Iris pigment epithelial cell (primary cell): ENCODE measurements at places on chromosomes 3 and 15.

- DNase-seq, result peak; percentile 50
These were observed 5.2 kb downstream of the SETD5 start for GRCh38 chr3:9402410-9403228.

DNA sequence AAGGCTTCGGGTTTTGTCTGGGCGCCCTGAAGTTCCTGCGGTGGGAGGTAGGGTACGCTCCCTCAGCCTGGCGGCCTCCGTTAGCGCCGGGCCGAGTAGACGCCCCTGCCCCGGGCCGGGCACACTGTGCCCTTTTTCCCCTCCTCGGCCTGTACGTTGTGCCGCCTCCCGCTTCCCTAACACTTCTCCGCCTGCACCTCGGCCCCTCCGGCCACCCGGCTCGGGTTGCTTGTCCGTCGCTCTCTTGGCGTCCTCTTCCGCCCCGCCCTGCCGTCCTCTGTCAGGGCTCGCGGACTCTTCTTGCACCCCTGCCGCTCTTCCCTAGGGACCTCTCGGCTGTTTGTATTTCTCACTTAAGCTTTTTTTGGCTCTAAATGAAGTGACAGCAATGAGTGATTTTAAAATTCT, 384 bp downstream of the KNL1 start:
- peak; percentile 38 for DNase-seq

DNA sequence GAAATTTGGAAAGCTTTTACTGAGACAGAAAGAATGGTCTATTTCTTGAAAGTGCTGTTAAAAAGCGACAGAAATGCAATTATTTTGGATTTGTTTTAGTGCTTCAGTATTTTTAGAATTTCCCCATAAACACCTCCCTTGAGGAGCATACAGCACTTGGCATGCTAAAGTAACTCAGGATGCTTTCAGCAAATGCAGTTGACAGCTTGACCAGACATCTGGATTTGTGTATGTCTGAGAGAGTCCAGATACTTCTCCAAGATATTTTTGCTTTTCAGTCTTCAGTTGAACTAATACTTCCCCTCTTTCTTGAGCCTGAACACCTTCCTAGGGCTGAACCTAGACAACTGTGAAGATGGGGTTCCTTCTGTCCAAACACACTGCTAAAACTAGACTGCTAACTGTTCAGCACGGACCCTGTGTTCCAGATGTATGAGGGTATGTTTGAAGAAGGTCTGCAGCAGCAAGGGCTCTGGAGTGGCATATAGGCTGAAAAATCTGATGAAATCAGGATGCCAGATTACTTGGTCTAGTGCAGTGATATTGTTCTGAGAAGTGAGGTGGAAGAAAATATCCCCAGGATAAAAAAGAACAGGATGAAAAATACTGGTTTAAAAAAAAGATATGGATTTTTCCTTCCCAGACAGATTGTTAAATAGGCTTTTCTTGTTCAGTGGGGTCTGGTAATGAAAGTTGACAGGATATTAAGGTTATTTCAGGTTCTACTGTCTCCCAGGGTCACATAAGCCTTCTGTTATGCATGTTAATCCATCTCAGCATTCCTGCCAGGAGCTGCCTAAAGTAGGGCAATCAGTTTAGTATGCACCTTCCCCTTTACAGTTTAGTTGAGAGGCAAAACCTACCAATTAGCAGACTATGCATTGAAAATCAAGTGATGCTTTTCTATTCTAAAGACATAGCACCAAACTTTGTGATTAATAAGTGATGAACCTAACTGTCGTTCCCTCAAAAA, 516.9 kb upstream of the TBL1XR1 start:
- peak; percentile 28 for DNase-seq

DNA sequence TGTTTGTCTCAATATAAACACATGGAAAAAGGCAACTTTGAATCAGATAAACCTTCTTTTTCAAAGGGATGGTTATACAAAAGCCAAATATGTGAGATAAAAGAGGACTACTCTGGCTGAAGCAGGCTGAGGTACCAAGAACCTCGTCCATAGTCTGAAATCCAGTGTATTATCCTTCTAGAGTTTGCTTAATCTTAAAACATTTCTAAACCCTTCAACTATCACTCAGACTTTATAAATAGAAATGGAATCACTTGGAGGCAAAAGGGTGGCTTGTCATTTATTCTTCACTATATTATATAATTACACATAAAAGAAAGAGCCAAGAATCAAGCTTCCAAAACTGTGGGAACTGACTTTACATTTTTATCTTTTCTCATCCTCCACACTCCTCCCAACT, 303.6 kb downstream of the PLCL2 start:
- DNase-seq, result no peak

- no peak for DNase-seq
These were observed 40.5 kb downstream of the SOX2 start for GRCh38 chr3:181752202-181752671.

DNA sequence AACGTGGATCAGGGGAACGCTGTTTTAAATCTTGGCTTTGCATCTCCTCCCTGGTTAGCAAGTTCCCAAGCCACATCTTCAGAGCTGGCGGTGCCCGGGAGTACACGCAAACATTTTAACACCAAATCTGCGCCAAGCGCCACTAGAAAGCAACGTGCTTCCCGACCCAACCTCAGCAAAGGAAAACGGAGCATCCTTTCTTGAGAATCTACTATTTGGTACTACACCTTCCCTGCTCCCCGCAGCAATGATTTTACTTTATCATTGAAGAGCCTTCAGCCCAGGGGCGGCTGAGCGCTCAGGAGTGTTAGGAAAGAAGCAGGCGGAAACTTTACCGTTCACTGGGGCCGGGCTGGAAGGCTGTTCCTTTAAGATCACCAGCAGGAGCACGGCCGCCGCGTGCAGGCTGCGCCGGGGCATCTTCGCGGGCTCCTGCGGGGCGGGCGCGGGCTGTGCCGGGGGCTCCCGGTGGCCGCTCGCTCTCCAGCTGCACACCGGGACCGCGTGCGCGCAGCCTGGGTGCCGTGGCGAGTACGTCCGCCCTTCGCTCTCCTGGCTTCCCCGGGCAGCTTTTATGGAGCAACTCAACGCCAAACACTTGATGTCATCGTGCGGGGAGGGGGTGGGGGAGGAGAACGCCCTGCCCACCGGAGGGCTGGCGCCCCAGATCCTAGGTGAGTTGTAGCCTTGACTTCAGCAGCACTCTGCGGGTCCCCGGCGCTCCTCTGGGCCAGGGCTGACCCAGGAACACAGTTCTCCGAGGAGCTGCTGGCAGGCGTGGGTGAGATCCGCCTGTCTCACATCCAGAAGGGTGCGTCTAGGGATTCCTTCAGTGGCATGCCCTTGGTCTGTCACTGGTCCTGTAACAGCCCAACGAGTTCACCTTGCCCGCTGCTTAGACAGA, at the start of gene CA12:
CA12 (minus strand) TSS at position 546 of the 904 bp plus-strand sequence; CDS start at position 420, 126 bp downstream.
- DNase-seq, result peak; percentile 55

GRCh38 chr3:102189541-102189940, 245.3 kb upstream of the ZPLD1 start:
- no peak for DNase-seq

DNA sequence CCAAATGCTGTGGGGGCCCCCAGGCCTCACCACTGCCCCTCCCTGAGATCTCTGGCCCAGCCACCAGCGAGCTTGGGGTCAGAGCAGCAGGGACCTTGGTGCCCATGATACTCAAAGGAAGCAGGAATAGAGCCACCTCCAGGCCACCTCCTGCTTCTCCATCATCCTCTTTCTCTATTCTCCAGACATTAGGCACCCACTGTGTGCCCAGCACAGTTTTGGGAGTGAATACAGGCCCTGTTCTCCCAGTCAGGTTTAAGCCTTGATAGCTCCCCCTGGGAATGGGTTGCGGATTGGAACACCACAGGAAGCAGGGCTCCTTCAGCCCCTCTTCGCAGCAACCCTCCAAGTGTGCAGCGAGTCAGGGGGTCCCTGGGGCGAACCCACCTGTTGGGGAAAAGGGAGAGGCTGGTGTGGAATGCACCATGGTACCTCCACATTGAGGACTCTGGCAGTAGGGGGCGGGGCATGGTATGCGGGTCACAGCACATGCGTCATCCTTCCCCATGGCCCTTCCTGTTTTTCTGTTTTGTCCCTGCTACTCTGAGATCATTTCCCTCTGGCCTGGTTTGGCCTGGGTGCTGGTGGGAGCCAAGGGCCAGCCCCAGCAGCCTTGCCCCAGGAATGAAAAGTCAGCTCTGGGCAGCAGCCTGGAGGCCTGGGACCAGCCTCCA, 14.2 kb upstream of the SEMA3B start:
- DNase-seq, result peak; percentile 78

- peak; percentile 52 for DNase-seq
These were observed 522 bp downstream of the PDZRN3 start for GRCh38 chr3:73624017-73624820.

- DNase-seq, result no peak
These were observed 18.2 kb downstream of the LOXL1 start for GRCh38 chr15:73944161-73945129.

- DNase-seq, result no peak
These were observed 51.8 kb downstream of the LMCD1 start for GRCh38 chr3:8553405-8553804.

- no peak for DNase-seq
These were observed 85.1 kb upstream of the C2CD4B start for GRCh38 chr15:62250186-62250585.

DNA sequence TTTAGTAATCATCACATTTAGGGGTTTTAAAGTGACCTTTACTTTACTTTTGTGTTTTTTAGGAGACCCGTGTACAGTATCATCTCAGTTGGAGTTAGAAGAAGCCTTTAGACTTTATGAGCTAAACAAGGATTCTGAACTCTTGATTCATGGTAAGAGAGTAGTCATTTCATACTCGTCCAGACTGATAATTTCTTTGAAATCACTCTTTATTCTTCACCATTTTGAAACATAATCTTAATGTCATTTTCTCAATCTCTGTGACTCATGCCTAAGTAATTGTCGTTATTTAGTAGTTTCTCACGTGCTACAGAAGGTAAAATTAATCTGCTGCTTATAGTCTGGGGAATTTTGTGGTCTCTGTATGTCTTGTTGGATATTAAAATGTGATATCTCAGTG, 37.7 kb downstream of the PRKCI start:
- no peak for DNase-seq

- DNase-seq, result no peak
These were observed 13.0 kb upstream of the TMEM115 start for GRCh38 chr3:50372349-50372748.

GRCh38 chr3:157116017-157116416, 43.9 kb downstream of the CCNL1 start:
- DNase-seq, result no peak

GRCh38 chr15:42206406-42206805, 1.7 kb downstream of the VPS39 start:
- DNase-seq, result no peak

- peak; percentile 97 for DNase-seq
These were observed 27.9 kb upstream of the TGFBR2 start for GRCh38 chr3:30578479-30578878.

GRCh38 chr15:78108300-78109084, 16.1 kb downstream of the SH2D7 start:
- peak; percentile 82 for DNase-seq

DNA sequence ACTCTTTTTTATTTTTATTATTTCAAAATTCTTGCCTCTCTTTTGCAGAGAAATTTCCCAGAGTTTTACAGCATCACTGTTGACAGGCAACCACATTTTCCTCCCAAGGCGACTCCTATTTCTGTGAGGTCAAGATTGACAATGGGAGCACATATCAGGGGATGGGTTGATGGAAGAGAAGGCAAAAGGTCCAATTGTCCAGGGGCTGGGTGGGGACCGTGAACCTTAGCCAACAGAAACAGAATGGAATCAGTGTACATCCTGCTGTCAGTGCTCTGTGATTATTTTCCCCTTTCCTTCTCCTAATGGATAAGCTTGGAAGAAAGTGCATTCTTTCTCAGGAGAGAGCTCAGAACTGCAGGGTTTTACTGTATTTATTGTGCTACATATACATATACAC, 42.4 kb downstream of the CNTN6 start:
- DNase-seq, result no peak

- no peak for DNase-seq
These were observed 21.3 kb upstream of the P3H2 start for GRCh38 chr3:190142041-190142440.

GRCh38 chr15:92843814-92844213, 56.3 kb upstream of the CHD2 start:
- no peak for DNase-seq

GRCh38 chr3:175187586-175187985, 328.5 kb downstream of the NAALADL2 start:
- DNase-seq, result no peak

DNA sequence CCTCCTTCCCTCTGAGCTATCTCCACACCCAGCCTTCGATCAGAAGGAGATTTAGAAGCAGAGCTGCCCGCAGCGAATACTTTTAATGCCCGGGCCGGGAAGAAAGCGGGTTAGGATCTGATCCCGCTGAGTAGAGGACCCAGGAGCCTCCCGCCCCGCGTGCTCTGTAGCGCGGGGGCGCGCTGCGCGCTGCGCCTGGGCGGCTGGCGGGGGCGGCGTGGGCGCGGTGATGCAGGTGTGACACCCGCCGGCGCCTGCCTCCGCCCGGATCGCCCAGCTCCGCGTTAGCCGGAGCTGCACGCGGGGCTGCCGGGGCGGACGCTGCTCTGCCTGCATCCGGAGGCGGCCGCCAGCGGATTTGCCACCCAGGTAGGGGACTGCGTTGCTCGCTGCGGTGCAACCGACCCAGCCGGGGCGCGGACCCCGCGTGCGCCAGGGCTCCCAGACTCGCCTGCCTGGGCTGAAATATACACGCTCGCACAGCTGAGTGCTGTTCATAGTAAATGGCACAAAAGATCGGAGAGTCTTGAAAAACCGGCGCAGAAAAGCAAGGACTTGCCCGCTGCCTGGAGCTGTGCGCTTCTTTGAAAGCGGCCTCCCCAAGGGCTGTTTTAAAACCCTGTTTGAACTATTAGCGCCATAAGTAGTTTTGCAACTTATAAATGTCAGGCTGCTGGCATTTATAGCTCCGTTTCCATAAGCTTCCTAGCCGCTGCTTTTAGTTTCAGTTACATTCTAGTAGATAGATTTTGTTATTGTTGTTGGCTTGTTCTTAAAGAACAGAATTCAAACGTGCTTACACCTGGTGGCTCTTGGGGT, at the start of gene SV2B:
SV2B (plus strand) TSS at position 263 of the 819 bp plus-strand sequence. CDS start 126,007 bp downstream, outside the sequence.
- DNase-seq, result peak; percentile 36

GRCh38 chr15:70650567-70651302, 112.6 kb downstream of the UACA start:
- DNase-seq, result no peak

DNA sequence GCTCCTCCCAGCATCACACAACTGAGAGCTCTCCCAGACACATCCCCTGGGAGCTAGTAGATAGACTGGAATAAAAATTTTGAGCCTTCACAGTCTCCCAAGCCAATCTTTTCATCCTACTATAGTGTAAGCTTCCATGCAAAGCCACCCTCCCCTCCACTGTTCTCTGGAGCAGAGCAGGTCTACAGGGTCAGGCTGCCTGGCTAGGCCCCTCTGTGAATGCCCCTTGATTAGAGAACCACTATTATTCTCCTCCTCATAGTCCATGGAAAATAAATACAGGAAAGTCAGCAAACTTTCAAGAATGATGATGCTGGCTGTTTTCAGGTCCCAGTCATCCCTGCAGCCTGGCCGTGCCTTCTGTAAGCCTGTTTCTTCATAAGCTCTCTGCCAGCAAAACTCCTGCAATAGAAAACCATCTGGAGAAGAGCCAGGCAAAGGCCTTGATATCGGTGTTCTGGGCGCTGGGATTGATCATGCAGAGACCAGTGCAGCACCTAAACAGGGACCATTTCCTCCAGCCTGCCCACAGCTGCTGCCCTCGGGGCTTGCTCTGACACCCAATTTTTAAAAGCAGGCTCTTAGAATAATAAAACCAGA, 51.7 kb downstream of the CRYGS start:
- DNase-seq, result no peak

GRCh38 chr15:71052356-71052755, 62.9 kb upstream of the THSD4 start:
- DNase-seq, result peak; percentile 88

- DNase-seq, result peak; percentile 99
These were observed 25.7 kb upstream of the GALNT15 start for GRCh38 chr3:16148783-16149182.

GRCh38 chr15:69087366-69087976, 73.0 kb upstream of the GLCE start:
- DNase-seq, result no peak
